ENCODE measurements at places on chromosomes 4 and X.

DNA sequence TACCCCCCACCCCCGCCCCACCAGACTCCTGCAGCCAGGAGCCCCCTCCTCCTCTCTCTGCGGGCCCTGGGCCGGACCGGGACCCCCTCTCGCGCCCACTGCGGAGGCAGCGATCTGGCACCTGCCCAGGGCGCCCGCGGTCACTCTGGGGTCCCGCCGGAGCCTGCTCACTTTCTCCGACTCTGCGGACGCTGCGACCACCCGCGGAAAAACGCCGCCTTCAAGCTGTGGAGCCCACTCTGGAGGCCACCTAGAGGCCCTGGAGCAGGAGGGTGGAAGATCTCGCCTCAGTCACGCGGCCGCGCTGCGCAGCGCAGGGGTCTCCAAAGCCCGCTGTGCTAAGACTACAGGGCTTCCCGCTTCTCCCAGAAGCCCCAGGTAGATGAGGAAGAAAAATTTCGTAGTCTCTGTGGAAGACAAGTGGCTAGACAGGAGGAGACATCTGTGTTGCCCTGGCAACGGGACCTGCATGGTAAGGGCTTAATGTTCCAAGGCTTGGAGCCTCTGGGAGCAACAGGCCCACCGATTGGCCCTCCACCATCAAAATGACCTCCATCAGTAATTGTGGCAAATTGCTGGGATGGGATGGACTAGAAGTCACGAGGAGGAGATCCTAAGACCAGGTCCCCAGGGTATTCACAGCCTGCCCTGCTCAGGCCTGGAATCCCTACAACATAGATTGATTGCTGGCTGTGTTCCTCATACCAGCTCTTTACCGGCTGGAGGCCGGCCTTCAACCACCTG, at the start of gene PNMA6F:
Gene PNMA6F (minus strand): TSS at position 387 of the 744 bp plus-strand sequence. CDS start 1,093 bp downstream, outside the sequence.
- DNase-seq: no peak

- no peak for DNase-seq
Measured at GRCh38 chrX:19695884-19696283, 180.6 kb upstream of the MAP3K15 start.

DNA sequence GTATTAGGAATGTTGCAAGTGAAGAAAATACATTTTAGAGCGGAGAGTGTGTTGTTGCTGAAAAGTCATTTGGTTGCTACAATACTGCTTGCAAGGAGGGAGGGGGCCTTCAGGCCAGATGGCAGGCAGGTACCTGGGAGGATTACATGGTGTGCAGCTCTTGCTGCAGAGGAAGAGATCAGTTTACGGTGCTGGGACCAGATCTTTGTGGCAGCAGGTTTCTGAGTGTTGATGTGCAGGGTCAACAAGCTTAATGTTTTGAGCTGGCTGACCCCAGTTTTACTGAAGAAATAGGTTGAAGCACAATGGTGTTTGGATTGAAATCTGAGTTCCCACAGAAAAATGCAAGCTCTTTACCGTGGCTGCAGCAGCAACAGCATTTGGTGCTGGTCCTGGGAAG, 96.4 kb upstream of the DDIT4L start:
- no peak for DNase-seq

DNA sequence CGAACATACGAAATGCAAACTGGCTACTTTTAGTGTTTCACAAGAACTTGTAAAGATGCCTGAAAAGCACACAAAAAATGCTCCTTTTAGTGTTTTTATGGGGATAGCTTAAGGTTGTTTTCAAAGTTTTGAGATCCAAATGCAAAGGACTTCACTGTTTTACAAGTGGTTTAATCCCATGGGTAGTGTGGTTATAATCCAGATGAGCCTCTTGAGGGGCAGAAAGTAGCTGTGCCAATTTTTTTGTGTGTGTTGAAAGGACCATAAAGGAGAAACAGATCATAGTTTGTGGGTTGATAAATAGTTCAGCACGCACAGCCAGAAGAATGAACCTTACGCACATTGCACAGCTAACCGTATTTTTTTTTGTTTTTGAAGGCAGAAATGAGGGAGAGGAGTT, 126.9 kb upstream of the GIMD1 start:
- DNase-seq: no peak

GRCh38 chr4:87574996-87575395, 33.3 kb upstream of the DSPP start:
- no peak for DNase-seq

DNA sequence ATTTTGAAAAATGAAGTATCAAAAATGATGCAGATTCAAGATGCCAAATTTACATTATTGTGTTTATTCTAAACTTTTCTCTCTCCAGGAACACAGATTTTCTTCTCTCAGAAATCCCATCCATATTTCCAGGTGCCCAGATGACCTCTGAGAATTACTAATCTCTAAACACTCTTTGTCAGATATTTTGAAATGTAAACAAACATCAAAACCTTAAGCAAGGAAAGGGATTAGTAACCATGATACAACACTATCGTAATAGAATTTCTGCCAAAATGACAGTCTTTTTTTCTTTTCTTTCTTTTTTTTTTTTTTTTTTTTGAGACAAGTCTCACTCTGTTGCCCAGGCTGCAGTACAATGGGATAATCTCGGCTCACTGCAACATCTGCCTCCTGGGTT, 76.7 kb downstream of the PDS5A start:
- no peak for DNase-seq

GRCh38 chr4:88585917-88586316, 6.4 kb upstream of the HERC3 start:
- DNase-seq: no peak

DNA sequence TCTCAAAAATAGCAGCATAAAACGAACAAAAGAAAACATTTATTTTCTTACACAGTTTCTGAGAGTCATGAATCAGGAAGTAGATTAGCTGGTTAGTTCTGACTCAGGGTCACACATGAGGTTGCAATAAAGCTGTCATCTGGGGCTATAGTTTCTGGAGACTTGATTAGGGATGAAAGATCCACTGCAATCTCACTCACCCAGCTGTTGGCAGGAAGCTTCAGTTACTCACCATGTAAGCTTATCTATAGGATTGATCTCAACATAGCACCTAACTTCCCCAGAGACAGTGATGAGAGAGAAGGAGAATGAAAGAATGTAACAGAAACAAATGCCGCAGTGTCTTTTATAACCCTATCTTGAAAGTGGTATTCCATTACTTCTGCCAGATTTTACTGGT, 435.5 kb downstream of the GABRG1 start:
- DNase-seq: no peak

DNA sequence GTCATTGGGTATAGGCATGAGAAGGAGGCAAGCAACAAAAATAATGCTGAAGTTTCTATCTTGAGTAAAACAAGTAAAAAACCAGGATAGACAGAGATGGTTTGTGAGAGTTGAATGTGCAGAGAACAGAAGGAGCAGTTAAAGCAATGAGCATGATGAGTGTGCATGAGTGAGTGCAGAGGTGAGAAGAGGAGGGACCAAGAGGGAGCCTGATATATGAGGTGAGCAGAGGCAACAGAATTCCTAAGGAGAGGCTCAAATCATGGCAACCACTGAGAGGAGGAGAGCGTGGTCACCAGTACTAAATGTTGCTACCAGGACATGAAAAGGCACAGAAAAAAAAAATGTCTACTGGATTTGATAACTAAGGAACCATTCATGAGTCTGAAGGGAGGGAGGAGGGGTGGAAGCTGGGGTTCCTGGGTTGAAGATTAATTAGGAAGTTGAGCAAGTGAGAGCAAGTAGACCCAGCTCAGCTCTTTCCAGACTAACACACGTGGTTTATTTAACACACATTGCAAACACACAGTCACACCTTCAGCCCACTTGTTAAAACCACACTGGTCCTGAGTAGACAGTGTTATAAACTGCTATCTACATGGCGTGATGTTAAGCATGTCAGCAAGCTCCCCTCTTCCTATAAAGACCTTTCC, 69.0 kb upstream of the IQCM start:
- no peak for DNase-seq

DNA sequence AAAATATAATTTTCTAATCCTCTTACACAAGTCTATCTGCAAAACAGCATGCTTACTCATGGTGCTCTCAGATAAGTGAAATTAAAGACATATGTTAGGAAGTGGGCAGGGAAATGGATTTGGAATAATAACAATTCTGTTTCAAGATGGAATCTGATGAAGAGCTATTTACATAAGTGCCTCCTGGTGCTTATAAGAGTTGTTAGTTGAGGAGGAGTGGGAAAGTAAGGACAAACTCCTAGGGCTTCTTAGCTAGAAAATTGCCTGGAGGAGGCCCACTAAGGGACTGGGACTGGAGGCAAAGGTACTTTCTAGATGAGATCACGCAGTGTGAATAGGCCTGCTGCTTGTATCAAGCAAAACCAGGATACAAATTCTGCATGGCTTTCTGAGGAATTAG, 939.8 kb downstream of the GLUD2 start:
- DNase-seq: no peak

DNA sequence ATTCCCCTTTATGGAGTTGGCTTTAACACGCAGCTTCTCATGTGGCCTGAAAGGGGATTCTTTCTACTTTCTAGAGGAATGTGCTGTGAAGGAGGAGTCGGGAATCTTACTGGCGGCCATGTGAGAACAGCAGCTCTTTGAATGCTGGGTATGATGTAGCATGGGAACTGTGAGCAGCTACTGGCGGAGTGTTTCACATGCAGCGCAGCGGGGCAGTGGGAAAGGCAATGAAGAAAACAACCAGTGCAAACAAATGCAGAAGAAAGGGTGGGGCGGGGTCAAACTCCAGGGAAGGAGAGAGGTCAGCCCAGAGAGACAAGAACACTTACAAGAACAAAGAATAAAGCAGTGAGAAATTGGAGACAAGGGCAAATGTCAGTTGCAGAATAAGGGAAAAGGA, 363.8 kb upstream of the FTHL17 start:
- DNase-seq: no peak

DNA sequence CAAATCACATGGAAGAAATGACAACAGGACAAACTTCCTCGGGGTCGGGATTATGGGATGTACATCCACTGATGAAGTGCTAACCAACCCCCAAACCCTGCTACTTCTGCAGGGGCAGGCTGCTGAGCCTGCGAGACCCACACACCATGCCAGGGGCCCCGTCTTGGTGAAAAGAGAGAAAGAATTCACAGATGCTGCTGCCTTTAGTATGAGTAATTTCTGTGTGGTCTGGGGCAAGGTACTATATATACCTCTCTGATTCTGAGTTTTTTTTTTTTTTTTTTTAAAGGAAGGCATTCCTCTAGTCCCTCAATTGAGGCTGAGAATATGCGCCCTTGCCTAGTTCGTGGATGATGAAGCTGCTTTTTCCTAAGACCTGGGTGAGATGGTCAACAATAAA, 24.8 kb downstream of the PDHA1 start:
- DNase-seq: no peak

GRCh38 chrX:114675365-114675764, 91.5 kb downstream of the HTR2C start:
- no peak for DNase-seq

DNA sequence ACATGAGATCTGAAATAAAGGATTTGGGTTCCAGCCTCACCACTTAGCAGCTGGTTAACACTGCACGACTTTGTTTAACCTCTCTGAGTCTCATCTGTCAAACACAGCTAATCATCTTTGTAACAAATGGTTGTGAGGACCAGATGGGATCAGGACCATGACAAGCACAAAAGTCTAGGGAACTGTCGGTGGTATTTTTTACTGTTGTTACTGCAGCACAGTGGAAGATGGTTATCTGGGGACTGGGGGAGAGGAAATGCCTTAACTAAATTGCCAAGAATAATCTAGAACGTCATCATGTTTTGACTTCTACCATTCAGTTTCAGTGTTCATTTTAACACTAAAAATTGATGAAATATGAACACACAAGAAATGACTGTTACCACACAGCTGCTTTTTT, 99.5 kb downstream of the ADGRA3 start:
- no peak for DNase-seq

GRCh38 chrX:131595120-131595519, 51.2 kb downstream of the OR13H1 start:
- no peak for DNase-seq

DNA sequence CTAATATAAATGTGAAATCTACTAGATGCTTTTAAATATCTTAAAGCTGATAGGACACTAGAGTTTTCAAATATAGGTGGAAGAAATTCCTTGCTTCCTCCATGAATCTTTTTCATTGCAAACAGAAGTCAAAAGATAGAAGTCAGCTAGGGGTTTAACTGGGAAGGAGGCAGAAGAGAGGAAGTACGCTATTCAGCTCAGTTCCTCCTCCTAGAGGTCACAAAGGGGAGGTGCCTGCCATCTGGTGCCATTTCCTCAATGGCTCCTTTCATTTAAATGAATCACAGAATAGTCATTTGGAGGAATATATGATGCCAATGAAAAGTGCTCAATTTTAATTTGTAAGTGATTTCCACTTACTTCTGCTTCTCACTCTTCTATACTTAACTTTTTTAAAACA, 8.5 kb downstream of the COL25A1 start:
- peak; percentile 21 for DNase-seq

DNA sequence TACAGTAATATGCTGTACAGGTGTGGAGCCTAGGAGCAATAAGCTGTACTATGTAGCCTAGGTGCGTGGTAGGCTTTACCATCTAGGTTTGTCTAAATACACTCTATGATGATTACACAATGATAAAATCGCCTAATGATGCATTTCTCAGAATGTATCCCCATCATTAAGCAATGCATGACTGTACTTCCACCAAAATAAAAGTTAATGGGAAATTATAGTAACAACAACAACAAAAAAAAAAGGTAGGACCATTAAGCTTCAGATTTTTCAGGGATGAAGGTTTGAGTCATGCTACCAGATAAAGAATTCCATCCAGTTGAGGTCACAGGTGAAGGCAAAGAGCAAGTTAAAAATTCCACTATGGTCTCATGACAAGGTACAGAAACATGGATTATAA, 68.2 kb downstream of the MAGEA10 start:
- DNase-seq: no peak

DNA sequence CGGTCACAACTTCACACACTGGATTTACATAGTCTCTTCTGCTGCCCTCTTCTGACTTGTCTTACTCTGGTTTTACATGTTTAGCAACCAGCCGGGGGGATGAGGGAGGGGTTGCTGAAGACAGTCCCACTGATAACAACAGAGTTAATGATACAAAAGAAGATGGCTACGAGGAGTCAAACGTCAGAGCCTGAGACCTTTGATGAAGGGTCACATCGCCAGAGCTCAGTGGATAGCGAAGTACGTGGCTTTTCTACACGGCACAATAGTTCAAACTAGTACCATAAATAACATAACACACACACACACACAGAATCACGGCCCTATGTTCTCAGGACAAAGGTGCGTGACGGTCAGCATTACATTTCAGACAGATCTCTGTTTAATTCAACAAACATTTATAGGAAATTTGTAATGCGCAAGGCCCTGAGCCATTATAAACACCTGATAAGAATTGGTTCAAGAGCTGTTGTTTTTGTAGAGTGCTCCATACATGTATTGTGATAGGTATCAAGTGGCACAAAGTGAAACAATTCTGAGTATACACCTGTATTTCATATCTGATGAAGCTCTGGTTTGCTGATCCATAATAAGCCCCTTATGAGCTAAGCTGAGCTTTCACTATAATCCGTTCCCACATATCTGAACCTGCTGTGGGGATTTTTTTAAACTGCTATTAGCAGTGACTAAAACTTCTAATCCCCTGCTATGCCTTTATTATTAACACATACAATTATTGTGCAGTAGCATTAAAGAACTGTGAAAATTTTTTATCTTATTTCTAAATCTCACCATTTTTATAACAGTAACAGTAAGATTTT, 100.0 kb downstream of the NR3C2 start:
- DNase-seq: no peak
